Fibroblast of skin of right biceps (primary cell): ENCODE measurements at places on chromosomes 5 and 9.

DNA sequence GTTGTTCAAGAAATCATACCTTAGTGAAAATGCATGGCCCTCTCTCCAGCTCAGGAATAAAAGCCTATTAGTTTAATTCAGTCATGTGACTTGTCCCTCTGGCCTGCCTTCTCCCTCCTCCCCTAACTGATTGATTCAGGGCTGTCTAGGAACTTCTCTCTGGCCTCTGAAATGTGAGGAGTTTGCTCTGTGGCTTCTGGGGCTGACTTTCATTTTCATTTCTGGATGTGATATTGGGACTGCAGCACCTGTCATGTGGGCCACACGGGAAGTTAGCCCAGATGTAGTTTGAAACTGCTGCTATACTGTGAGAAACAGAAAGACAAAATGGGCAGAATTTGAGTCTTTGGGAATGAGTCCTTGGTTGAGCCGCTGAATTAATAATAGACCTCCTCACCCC, 44.8 kb downstream of the PARP8 start:
- no peak for DNase-seq

- peak; percentile 82 for DNase-seq
Observed at GRCh38 chr9:86706391-86706790, 240.9 kb downstream of the GAS1 start.

DNA sequence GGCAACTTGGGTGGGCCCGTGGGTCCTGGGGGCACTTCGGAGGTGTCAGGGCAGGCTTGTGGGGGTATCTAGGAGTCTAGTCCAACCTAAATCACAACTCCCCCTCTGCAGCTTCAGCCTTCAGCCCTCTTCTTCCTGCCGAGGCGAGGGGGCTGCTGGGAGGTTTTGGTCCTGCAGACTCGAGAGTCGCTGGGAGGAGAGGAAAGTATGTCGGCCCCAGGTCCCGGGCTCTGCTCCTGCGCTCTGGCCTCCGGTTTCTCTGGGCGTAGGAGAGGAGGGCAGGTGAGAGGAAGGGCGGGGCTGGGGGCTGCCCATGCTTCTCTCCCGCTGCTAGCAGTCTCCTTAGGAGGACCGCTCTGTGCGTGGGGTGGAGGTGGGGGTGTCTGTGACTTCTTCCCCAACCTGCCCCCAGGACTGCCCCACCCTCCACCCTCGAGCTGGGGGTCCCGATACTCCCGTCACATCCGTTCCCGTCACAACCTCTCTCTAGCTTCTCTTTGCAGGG, 139.8 kb upstream of the COL5A1 start:
- DNase-seq: no peak

DNA sequence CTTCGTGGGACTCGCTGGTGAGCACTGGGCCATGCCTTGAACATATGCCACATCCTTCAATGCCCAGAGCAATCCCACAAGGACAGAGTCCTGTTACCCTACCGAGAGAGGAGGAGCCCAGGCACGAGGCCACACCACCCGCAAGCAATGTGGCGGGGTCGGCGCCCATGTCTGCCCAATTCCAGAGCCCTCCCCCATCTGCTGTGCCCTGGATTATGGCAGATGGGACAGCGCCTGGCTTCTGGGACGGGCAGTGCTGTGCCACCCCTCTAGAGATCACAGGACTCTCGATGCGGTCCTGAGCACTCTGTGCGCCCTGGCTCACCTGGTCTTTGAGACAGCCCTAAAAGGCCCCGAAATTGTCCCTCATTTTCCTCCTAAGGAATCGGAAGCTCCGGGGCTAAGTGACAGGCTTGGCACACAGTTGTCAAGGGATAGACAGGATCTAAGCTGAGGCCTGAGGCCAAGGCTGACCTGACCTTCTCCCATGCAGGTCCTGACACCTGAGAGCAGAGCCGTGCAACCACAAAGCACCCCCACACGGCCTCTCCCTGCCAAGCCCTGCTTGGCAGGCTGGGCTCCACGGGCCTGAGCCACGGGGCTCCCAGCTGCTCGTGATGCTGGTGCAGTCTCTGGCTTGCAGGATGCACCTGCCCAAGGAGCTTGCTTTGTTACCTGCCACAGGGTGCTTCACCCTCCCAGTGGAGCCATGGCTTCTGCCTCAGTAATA, 48.8 kb downstream of the PRRT1B start:
- no peak for DNase-seq

- DNase-seq: no peak
Observed at GRCh38 chr9:108535526-108535925, 320.3 kb downstream of the ACTL7B start.

- peak; percentile 7 for DNase-seq
Observed at GRCh38 chr9:117414906-117415331, at the start of gene ASTN2. Gene ASTN2, minus strand, starts transcription at chr9:117415057. Its CDS starts 119 bp downstream, at chr9:117414938.

GRCh38 chr9:2755285-2755684, 38.0 kb downstream of the KCNV2 start:
- no peak for DNase-seq

DNA sequence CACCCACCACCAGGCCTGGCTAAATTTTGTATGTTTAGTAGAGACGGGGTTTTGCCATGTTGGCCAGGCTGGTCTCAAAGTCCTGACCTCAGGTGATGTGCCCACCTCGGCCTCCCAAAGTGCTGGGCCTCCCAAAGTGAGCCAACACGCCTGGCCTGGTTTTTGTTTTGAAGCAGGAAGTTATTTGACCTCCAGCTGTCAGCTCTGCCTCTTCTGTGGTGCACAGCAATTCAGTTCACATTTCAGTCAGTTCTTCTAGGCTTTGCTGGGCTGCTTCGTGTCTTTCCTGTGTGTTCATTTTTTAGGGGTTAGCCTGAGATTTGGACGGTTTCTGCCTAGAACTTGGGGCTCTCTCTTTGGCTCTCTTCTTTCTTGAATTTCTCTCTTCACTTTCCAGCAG, 8.9 kb downstream of the LCN1 start:
- no peak for DNase-seq

- no peak for DNase-seq
Observed at GRCh38 chr5:154059583-154059982, 20.8 kb downstream of the MFAP3 start.

DNA sequence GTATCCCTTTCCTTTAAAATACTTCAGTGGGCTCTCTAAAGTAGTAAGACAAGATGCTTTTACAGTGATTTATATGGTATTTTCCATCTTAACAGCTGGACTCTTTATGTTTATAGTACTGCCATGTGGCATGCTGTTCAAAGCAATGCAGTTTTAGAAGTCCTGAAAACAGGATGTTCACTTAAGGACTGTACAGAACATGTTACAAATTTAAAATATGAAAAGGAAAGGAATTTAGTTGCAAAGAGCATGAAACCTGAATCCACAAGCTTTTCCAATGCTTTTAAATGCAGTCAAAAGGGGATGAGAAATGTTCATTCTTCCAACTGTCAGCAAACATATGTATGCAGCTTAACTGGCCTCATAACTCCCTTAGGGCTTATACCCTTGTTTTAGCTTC, 580.2 kb downstream of the EFNA5 start:
- no peak for DNase-seq

DNA sequence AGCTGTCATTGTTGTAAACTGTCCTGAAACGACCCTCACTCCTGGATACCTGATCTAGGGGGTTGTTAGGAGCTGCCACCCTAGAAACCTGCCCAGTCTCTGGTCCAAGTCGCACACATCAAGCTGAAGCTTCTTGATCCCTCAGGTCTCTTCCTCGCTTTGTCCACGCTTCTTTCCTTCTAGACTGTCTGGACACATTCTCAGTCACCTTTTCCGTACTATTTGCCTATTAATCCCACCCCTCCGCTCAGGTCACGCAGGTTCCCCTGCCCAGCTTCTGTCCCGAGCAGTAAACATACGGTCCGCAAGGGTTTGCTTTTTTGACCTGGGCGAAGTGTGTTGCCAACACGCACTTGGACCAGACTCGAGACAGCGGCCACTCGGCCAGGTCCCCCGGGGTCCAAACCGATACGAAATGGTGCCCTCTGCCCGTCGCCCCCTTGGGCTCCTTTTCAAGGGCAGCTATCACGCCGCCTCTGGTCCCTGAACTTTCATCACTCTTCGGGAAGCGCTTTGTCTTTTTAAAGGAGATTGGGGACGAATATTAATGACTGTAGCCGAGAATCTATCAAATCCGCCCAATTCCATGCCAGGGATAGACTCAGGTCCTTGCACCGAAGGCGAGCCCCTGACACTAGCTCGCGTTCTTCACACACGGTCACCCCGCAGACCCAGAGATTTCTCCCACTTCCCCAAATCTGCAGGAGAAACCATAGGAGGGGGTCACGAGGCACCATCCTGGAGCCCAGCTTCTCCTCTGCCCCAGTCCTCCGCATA, 814 bp downstream of the PLCXD3 start:
- no peak for DNase-seq

DNA sequence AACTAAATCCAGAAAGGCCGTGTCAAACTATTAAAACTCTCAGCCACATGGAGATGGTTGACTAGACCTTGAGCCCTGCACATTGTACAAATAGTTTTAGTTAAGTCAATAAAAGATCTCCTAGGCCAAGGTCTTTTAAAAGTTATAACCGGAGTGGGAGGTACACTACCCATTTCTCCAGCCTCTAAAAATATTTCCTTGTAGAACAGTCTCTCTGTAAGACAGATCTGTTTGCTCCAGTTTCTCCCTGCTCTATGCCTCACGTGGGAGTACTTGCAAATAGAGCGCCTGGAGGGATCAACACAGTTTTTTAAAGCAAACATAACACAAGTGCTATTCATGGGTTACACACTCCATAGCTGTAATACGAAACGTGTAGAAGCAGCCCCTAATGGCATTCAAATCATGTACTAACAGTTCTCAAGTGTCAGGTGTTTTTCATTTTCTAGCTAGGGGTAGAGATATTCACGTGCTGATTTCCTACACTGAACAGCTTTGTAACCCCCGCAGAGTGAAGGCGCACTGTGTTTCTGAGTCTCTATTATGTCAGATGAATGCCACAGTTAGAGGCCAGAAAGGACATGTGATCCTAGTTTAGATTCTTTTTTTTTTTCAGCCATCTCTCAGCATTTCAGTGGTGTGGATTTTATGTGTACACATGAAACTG, 703.4 kb upstream of the GRAMD2B start:
- DNase-seq: peak; percentile 27

- DNase-seq: no peak
Observed at GRCh38 chr5:138743484-138743883, 9.7 kb upstream of the CTNNA1 start.

GRCh38 chr5:33936004-33936380, 194 bp upstream of the RXFP3 start:
- DNase-seq: peak; percentile 67

GRCh38 chr9:38312406-38312805, 80.1 kb upstream of the ALDH1B1 start:
- DNase-seq: no peak

DNA sequence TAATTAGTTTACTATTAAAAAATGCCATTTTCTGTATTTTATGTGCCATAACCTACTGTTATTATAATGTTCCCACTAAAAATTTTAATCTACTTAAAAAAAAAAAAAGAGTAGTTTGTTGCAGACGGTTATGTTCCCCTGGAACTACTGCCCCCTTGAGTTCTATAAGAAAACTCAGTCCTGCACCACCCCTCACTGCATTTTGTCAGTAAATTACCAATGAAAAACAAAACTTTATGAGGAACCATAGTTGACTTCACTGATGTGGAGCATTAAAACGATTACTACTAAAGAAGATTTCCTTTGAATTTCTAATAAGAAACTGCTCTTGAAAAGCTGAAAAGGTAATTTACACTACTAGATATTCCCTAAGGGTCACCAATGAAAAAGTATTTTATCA, 288.7 kb downstream of the FBXL17 start:
- DNase-seq: peak; percentile 26

- DNase-seq: no peak
Observed at GRCh38 chr9:114115654-114116125, 16.6 kb upstream of the KIF12 start.

GRCh38 chr9:132487351-132487791, 77.4 kb downstream of the CFAP77 start:
- DNase-seq: no peak
